ENCODE measurements at places on chromosomes 4 and X.

- no peaks in the 10 kb centered on the region for H3K27me3 ChIP-seq
- H3K4me3 ChIP-seq = no peak overlapping the region
- no peaks in the 10 kb centered on the region for H3K36me3 ChIP-seq
- H3K4me1 ChIP-seq = no peaks in the 10 kb centered on the region
These were observed 523.0 kb downstream of the SPRY1 start for GRCh38 chr4:123919576-123920098.

DNA sequence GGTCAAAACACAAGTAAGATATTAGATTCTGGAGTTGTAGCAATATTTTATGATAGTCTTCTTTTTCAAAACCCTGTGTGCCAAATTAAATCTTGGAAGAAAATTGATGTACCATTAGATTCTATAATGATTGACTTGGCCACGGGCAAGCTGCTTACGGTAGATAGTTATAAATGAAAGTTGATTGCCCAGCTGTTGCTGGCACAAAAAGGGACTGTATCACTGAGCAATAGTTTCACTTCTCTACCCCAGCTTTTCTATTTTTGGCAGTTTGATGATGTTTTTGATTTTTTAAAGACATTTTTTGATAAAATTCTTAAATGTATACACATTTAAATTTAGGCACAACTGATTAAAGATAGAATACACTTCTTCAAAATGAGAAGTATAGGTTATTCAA, 333.3 kb downstream of the TRAM1L1 start:
- no peaks in the 10 kb centered on the region for H3K4me1 ChIP-seq
- no peak overlapping the region for H3K4me3 ChIP-seq
- DNase-seq = no peak
- H3K27me3 ChIP-seq = no peaks in the 10 kb centered on the region
- no peaks in the 10 kb centered on the region for H3K36me3 ChIP-seq

GRCh38 chr4:87516683-87517082, 12.5 kb downstream of the SPARCL1 start:
- no peaks in the 10 kb centered on the region for H3K36me3 ChIP-seq
- H3K27me3 ChIP-seq = no peaks in the 10 kb centered on the region
- no peak overlapping the region for H3K4me3 ChIP-seq
- H3K4me1 ChIP-seq = no peaks in the 10 kb centered on the region

DNA sequence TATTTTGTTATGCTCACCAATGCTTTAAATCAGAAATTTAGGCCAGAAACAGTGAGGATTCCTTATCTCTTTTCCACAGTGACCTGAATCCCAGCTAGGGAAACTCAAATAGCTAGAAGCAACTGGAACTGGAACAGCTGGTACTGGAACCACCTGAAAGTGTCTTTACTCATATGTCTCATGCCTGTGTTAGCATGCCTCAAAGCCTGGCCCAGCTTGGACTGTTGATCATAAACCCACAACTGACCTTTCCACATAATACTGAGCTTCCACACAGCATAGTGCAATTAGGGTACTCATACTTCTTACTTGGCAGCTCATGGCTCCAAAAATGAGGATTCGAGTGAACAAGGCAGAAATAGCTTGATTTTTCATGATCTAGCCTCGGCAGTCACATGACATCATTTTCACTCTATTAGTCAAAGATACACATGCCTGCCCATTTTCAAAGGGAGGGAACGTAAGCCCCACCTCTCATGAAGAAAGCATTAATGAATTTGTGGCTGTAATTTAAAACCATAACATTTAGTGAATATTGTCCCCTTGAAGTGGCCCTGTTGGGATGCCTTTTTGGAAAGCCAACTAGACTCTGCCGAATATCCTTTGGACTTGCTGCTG, 80.8 kb upstream of the ACSL1 start:
- no peak overlapping the region for H3K4me3 ChIP-seq
- H3K4me1 ChIP-seq = no peaks in the 10 kb centered on the region
- DNase-seq = no peak
- H3K27ac ChIP-seq = no peak overlapping the region
- no peaks in the 10 kb centered on the region for H3K36me3 ChIP-seq

DNA sequence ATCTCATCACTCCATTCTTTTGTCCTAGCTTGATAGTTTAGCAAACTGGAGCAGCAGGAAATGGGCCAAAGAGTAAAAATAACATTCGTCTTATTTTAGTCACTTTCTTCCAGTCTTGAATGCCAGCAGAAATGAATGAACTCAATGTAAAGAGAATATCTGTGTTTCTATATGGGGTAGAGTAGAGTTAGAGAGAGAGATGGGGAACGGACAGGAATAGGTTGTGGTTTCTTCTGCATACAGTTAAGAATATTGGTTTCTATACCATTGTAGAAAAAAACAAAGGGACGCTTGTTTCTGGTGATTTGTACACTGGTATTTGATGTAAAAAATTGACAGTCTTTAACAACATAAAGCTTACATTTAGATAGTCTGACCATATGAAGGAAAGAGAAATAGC, 8.9 kb downstream of the GPR174 start:
- no peak overlapping the region for H3K4me3 ChIP-seq
- H3K27ac ChIP-seq = no peak overlapping the region
- no peak for DNase-seq

GRCh38 chr4:102722740-102723139, 38.0 kb downstream of the MANBA start:
- no peaks in the 10 kb centered on the region for H3K36me3 ChIP-seq
- no peaks in the 10 kb centered on the region for H3K4me1 ChIP-seq
- no peaks in the 10 kb centered on the region for H3K27me3 ChIP-seq

DNA sequence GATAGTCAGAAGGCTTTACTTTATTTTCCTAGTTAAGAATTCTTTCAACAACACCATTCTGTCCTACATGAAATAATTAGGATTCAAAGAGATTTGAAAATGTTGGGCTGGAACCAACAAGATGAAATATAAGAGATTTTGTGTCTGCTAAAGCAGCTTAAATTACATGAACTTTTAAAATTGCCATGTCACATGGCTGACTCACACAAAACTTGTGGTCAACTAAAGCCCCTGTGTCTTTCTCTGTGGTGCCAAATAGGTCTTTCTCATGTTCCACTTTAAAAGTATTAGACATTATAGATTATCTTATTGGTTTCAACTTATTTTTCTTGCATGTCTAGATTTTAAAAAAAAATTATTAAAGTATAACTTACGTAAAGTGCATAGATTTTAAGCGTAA, 60.8 kb upstream of the FHL1 start:
- H3K36me3 ChIP-seq = no peaks in the 10 kb centered on the region
- H3K4me1 ChIP-seq = no peaks in the 10 kb centered on the region
- H3K27ac ChIP-seq = no peak overlapping the region
- H3K27me3 ChIP-seq = peaks cover 5% of the 10 kb centered on the region
- no peak overlapping the region for H3K4me3 ChIP-seq
- no peak for DNase-seq

DNA sequence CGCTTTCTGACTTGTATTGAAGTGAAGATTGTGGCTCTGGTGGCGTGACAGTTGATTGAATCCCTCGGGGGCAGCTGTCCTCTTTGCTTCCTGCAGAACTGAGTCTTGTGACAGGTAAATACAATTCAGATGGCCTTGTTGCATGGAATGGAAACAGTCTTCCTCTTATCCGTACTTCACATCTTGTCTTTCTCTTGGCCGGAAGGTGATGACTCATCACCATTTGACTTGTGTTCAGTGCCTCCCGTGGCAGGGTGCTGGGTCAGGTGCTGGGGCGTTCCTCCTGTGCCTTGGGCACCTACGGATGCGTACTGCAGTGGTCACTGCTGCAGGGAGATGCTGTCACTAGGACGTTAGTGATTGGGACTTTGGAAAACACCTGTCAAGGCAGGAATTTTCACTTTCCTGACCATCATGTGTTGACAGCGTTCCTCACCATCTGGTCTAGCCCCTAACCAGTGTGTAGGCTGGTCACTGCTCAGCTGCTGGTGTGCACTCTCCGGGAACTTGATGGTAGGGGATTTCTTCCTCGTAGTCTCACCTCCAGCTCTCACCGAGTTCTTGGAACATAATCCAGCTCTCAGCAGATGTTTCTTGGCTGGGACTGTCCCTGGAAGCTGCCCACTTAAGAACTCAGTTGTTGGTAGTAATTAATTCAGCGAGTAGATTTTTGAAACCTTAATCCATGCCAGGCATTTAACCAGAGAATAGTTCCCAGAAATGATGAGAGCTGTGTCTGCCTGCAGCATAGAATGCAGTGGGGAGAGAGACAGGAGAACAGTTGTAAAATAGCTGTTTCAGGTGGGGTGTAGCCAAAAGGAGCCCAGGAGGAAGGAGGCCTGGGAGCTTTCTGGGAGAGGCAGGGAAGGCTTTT, 7.2 kb downstream of the TBC1D14 start:
- H3K27ac ChIP-seq = peak overlapping the region; percentile 89
- no peaks in the 10 kb centered on the region for H3K27me3 ChIP-seq

DNA sequence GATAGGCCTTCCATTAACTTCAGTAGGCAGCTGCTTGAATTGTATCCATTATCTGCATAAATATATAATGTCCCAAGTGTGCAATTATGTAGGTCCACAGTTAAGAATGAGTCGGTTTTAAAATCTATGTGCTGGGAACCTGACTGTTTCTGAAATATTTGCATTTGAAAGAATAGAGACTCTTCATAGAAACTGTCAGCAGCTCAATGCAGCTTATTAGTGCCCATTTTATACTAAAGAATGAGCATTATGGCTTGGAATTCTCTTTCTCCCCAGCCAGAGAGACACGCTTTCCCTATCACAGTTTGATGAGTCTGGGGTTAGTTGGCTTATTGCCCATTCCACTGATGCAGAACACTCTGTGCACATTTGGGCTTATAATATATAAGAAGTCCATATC, 202.0 kb upstream of the PCDH7 start:
- no peak overlapping the region for H3K27ac ChIP-seq
- H3K4me1 ChIP-seq = no peaks in the 10 kb centered on the region
- H3K4me3 ChIP-seq = no peak overlapping the region
- no peaks in the 10 kb centered on the region for H3K27me3 ChIP-seq

DNA sequence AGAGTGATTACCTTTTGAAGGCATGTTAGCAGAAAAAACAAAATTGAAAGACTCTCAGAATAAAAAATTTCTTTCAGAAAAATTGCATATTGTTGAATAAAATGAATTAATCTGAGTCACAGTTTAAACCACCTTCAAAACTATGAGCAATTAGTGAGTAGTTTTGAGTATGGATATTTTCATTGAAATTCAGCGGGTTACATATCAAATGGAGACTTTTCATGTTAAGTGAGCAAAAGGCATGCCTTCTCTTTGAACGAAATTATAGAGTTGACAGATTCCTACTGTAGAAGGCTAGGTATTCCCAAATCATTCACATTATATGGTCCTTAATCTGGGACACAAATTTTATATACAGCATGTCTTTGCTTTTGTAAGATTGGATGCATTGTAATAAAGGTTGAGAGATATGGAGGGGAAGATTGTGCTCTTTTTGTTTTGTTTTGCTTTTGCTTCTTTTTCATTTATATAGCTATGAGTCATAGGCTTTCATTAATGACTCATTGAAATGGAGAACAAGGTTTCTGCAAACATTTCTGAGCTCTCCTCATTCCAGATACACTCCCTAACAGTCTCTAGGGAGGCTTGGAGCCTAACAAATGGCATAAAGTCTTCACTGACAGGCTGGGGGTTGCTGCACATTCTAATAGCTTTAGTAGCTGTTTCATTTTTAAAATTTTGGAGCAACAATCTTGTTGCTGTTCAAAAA, 21.6 kb downstream of the PCDH18 start:
- H3K27ac ChIP-seq = peak overlapping the region; percentile 91
- H3K27me3 ChIP-seq = no peaks in the 10 kb centered on the region
- H3K4me1 ChIP-seq = peaks cover 16% of the 10 kb centered on the region

DNA sequence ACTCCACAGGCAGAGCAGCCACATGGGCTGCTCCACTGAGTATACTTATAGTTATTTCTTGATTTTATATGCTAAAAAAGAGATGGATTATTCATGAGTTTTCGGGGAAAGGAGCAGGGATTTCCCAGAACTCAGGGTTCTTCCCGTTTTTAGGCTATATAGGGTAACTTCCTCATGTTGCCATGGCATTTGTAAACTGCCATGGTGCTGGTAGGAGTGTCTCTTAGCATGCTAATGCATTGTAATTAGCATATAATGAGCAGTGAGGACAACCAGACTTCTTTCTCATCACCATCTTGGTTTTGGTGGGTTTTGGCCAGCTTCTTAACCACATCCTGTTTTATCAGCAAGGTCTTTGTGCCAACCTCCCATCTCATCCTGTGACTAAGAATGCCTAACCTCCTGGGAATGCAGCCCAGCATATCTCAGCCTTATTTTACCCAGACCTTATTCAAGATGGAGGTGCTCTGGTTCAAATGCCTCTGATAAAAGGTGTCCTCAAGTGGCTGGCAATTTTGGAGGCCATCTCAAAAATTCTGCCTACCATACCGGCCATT, 213.0 kb upstream of the VEGFC start:
- H3K4me1 ChIP-seq = no peaks in the 10 kb centered on the region
- peak; percentile 13 for DNase-seq
- H3K27ac ChIP-seq = no peak overlapping the region
- no peaks in the 10 kb centered on the region for H3K27me3 ChIP-seq

GRCh38 chrX:8034058-8034457, 106.8 kb upstream of the PNPLA4 start:
- H3K27ac ChIP-seq = no peak overlapping the region
- no peaks in the 10 kb centered on the region for H3K36me3 ChIP-seq
- no peaks in the 10 kb centered on the region for H3K4me1 ChIP-seq
- DNase-seq = no peak
- H3K27me3 ChIP-seq = no peaks in the 10 kb centered on the region

- DNase-seq = peak; percentile 70
- peaks cover 2% of the 10 kb centered on the region for H3K4me1 ChIP-seq
- H3K27ac ChIP-seq = peak overlapping the region; percentile 87
- H3K36me3 ChIP-seq = no peaks in the 10 kb centered on the region
- H3K4me3 ChIP-seq = peak overlapping the region; percentile 26
These were observed 13.8 kb upstream of the SMS start for GRCh38 chrX:21926527-21927278.

DNA sequence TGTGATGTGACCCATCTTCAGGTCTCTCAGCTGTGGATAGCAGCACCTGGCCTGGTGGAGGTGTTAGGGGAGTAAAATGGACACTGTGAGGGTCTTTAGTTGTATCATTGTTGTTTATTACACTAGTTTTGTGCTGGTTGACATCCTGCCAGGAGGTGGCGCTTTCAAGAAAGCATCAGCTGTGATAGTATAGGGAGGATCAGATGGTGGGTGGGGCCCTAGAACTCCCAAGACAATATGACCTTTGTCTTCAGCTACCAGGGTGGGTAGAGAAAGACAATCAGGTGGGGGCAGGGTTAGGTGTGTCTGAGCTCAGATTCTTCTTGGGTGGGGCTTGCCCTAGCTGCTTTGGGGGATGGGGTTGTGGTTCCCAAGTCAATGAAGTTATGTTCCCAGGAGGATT, 162.8 kb downstream of the PPP1R2C start:
- no peak overlapping the region for H3K27ac ChIP-seq
- no peaks in the 10 kb centered on the region for H3K36me3 ChIP-seq
- H3K4me3 ChIP-seq = no peak overlapping the region
- no peak for DNase-seq
- H3K4me1 ChIP-seq = no peaks in the 10 kb centered on the region
- no peaks in the 10 kb centered on the region for H3K27me3 ChIP-seq

- H3K27me3 ChIP-seq = no peaks in the 10 kb centered on the region
- DNase-seq = no peak
- no peak overlapping the region for H3K4me3 ChIP-seq
- 0 out of 2 replicates have a peak overlapping the region, but pooled peaks have one; percentile 2 for H3K27ac ChIP-seq
These were observed 37.2 kb downstream of the PCDH7 start for GRCh38 chr4:30757357-30757756.
